ENCODE measurements at places on chromosomes 1 and 21.

- DNase-seq, result no peak
Measured at GRCh38 chr1:34645919-34646318, 108.9 kb upstream of the GJB5 start.

DNA sequence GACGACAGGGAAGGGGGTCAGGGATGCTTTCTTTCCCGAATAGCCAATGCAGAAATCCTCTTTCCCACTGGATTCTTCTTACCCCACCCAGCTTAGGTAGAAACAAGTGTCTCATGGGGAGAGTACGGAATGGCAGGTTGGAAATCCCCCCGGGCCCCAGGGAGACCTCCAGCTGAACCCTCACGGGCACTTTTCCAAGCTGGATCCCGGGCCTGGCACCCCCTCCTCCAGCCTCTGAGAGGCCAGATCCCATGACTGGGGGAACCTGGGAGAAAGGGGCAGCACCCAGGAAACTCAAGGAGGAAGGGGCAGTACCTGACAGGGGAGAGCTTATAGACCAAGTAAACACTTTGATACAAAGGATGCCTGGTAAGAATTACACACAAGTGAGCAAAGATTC lies 1.3 kb downstream of the PKP1 start:
- no peak for DNase-seq

DNA sequence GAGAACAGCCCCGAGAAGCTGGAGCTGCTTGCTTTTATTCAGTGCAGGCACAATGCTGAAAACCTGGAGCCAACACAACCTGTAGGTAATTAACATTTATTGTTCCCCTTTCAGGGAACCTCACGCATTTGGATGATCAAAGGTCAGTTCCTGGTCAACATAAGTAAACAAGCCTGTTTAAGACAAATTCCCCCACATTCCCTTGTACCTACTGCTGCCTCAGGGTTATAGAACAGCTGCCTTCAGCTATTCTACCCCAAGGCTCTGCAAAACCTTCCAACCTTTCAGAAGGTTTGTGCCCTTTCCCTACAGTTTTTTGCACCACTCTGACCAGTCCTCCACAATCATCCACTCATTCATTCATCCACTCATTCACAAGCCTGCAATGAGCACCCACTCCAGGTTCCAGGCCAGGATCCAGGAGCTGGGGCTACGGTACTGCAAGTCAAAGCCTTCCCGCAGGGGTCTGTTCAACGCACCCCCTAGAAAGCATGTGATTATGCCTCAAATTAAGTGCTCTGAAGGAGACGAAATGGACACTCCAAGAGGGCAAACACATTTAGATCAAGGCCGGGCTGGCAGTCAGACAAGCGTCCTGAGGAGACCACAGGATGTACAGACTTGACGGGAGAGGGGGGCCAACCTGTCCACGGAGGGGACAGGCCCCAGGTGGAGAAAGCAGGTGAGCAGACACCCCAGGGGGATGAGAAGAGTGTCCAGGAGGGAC lies 683.9 kb downstream of the MATN1 start:
- no peak for DNase-seq

DNA sequence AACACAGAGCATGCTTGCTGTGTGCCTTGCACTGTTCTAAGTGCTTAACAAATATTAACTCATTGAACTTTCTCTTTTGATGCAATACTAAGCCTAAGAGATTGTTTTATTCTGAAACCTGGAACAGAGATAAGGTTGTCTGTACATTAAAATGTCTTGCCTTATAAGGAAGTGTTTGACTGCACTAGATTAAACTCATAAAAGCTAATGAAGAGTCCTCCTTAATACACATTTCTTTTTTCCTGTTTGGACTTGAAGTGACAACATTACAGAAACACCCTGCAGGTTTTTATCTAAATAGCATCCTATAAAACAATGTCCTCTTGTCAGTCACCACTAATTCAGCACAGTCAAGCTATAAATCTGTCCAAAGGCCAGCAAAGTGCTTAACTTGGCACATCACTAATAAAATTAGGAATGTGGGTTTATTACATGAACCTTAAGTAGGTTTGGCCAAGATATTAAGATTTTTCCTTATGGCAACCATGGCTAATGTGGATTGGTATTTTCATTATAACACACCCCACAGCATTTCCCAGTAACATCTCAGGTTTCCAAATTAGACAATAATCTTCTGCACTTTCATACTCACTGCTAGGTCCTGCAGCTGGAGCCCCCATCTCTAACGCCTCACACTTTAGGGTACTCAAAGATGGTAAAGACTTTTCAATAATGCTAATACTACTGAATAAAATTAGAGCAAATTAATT lies 389.7 kb downstream of the LMO4 start:
- DNase-seq, result no peak

GRCh38 chr1:218660678-218661053 lies 315.5 kb downstream of the TGFB2 start:
- no peak for DNase-seq

GRCh38 chr1:109823543-109824348 lies 60.0 kb upstream of the EPS8L3 start:
- no peak for DNase-seq

GRCh38 chr21:42991992-42992740 lies 17.8 kb downstream of the PKNOX1 start:
- peak; percentile 71 for DNase-seq

- no peak for DNase-seq
Measured at GRCh38 chr1:245118806-245119205, 36.0 kb upstream of the KIF26B start.

DNA sequence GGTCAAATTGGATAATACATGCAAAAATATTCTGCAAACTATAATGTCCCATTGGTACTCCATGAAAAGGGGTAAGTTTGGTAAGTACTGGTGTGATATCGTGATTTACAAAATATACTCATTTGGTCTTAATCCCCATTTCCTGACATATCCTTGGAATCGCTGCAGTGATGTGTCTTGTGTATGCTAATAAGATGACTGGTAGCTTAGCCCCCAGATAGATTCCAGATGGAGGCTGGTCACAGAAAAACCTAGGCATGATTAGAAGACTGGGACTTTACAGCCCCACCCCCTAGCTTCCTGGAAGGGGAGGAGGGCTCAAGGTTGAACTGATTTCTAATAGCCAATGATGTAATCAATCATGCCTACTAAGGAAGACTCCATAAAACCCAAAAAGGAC lies 3.0 kb downstream of the VAMP4 start:
- DNase-seq, result no peak

DNA sequence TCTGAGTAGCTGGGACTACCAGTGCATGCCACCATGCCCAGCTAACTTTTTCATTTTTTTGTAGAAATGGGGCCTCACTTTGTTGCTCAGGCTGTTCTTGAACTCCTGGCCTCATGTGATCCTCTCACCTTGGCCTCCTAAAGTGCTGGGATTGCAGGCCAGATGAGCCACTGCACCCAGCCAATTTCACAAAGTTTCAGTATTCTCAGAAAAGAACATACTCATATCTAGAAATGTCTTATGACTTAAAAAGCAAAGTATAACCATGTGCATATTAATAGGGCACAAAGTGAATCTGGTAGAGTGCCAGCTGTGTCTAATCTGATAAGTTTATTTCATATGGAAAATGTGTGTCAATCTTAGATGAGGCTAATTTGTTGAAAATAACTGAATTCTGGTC lies 87.5 kb upstream of the CACYBP start:
- no peak for DNase-seq

- peak; percentile 71 for DNase-seq
Measured at GRCh38 chr1:93000751-93001175, 39.5 kb upstream of the DIPK1A start.

GRCh38 chr21:45016406-45017038 lies 57.9 kb upstream of the ADARB1 start:
- DNase-seq, result peak; percentile 69

GRCh38 chr1:118884946-118885345 lies 103.2 kb downstream of the TBX15 start:
- DNase-seq, result no peak

GRCh38 chr1:39324888-39325287 lies 120.4 kb downstream of the MACF1 start:
- no peak for DNase-seq

GRCh38 chr1:9281908-9282695 lies 10.6 kb upstream of the SPSB1 start:
- DNase-seq, result no peak

DNA sequence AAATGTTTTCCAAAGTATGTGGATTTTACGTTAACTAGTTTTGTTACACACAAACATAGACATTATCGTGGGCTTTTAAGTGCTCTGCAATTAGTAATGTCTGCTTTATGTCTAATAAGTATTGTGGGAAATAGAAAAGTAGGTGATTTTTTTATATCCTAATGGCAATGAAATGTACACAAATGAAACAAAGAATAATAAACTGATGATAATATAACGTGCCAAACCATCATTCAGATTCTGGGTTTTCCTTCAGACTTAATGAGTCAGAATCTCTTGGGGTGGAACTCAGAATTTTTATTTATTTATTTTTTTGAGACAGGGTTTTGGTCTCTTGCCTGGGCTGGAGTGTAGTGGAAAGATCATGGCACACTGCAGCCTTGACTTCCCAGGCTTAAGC lies 2.0 kb downstream of the TMEM183A start:
- no peak for DNase-seq

DNA sequence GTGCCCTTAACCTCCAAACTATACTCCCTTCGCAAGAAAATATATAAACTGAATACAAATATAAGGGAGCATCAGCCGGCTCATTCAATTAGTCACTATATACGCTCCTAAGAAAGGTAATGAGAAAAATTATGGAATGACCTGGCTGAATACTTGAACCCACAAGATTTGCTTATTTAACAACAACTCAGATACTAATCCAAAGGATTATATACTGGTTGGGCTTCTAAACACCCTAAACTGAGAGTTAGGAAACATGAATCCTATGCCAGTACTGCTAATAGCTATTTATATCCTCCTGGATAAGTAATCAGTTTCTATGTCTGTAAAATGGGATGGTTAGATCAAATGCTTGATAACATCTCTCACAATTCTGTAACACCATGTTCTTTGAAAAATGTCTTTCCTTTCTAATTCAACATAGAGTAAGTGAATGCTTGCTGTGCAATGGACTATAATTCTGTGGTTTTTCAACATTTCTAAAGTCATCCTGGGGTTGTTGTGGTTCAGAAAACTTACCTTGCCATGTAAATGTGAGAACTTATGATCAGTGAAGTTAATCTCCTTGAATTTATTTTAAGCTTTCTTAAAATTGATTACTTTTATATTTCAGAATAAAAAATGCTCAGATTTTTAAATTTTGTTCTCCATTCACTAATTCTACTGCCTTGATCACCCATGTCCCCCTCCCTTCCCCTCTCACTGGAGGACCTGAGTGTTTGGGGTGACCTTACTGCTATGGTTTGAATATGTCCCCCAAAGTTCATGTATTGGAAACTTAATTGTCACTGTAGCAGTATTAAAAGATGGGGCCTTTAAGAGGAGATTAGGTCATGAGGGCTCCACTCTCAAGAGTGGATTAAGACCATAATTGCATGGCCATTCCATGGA lies 14.5 kb downstream of the DUSP10 start:
- no peak for DNase-seq

GRCh38 chr1:58854576-58854975 lies 70.7 kb upstream of the JUN start:
- DNase-seq, result no peak

- DNase-seq, result no peak
Measured at GRCh38 chr1:9331558-9332346, 39.1 kb downstream of the SPSB1 start.

- peak; percentile 96 for DNase-seq
Measured at GRCh38 chr1:32205401-32206370, at the start of gene IQCC. TSS of gene IQCC (plus strand) at chr1:32205671. CDS start at chr1:32205682, 11 bp downstream.

DNA sequence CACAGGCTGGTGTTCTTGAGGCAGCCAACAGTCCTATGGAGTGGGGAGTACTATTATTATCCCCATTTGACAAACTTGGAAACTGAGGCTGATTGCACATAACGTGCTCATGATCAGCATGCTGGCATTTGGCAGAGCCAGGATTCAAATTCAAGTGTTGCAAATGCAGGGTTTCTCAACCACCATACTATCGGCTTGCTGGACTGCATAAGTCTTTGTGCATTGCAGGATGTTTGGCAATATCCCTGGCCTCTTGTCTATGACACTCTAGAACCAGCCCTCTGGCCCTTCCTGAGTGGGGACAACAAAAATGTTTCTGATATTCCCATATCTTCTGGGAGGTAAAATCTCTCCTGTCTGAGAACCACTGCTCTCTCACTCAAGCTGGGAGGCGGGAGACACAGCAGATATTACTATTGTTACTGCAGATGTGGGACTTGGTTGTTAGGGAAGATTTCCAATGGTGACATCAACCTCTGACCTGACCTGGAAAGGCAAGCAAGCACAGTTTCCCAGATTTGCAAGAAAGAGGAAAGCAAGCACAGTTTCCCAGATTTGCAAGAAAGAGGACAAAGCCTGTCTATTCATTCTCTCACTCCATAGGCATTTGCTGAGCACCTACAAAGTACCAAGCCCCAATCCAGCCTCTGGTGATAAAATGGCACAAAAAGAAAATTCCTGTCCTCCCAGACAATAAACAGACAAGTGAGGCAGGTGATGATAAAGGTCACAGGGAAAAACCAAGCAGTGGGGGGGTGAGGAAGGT lies 1.0 kb upstream of the AADACL3 start:
- no peak for DNase-seq

- peak; percentile 99 for DNase-seq
Measured at GRCh38 chr1:167721617-167722151, at the start of gene MPZL1. TSS of gene MPZL1 (plus strand) at chr1:167721982. CDS start at chr1:167722152, 170 bp downstream.

DNA sequence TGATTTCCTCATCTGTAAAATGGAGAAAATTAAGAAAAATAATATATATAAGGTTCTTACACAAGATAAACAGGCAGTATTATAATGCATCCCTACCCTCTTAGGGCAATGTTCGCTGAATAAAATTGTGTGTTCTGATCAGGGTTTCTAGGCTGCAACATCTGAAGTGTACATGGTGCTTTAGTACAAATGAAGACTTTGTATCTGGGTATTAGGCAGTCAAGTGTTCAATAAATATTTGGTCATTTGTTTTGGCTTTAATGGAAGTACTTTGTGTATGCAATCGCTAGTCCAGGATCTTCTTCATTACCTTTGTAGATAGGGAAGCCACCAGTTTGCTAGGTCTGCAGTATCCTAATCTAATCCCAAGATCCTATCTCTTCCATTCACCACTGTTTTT lies 28.1 kb downstream of the DNASE2B start:
- DNase-seq, result no peak

GRCh38 chr1:96048572-96049212 lies 672.9 kb upstream of the PTBP2 start:
- no peak for DNase-seq

DNA sequence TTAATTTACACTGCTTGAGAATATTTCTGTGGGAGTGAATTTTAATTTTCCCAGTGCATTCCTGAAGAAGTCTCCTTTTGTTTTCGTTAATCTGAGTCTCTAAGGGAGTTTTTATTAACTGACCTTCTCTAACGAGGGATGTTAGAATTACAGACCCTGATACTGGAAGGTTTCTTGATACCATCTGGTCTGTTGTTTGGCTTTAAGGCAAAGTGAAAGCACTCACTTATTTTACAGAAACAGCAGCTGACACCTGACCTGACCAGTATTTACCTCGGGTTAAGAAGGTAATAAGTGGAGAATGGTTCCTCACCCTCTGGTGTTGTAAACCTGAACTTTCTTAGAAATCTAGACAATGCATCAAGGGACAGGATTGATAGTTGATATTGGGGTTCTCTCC lies 12.4 kb downstream of the CDC14A start:
- DNase-seq, result no peak

Measured in eye (tissue), 1 donor.